ENCODE measurements at places on chromosomes 2 and 18.

DNA sequence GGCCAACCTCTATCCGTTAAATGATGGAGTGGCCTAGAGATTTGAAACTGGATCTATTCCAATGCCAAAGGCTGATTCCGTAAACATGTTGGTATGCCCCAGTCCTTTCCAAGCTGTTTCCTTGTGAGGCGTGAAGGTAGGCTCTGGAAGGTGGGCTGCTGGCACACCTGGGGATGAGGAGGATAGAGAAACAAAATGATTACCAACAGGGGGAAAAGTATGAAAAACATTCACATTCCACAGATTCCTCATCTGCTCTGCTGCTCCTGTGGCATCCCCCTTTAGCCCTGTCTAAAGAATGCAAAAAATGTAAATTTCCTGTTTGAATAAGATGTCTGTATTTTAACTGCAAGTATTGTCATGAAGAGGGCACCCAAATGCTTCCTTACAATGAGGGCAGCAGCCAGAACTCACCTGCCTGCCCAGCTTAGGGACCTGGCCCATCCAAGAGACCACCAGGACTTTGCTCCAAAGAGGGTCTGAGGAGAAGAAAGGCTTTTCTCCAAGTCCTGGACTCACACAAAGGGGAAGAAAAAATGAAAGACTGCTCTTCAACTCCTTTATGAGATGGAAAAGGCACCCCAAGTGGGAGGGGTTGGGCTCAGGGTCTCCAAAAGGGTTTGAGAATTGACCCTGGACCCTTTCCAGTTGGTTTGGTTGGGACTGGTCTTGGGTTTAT, 132.3 kb upstream of the PELI1 start:
- no peak for DNase-seq

DNA sequence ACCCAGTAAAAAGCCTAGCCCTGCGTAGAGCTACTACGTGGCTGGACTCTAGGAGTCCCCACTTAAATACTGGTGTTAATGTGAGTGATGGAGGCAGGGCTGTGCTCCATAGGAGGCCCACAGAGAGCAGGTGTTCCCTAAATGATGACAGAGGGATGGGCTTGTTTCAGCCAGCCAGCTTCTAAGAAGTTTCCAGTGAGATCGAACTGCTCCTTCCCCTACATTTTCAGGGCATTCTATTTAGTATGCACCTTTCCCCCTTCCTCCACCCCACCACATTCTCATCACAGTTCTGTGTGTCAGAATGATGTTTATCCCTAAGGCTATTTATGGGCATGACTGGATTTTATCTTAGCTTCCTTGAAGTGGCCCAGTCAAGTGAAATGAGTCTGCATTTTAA, 213.0 kb downstream of the TRIB2 start:
- DNase-seq, result no peak

- no peak for DNase-seq
These were observed 31.0 kb upstream of the SP100 start for GRCh38 chr2:230384986-230385385.

DNA sequence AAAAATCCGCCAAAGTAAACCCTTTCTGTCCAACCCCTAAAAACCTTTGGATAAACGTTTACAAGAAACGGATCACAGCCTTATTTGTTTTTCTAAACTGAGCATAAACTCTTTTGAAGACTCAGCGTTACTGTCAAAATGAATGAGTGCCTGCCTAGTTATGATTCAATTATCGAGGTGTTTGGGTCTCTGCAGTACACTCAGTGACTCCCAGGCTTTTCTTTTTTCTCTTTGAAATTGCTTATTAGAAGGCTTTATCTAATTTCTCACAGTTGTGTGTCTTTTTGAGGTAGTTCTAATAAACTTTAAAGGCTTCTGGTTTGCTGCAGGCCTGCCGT, 663 bp downstream of the RHBDD1 start:
- no peak for DNase-seq

DNA sequence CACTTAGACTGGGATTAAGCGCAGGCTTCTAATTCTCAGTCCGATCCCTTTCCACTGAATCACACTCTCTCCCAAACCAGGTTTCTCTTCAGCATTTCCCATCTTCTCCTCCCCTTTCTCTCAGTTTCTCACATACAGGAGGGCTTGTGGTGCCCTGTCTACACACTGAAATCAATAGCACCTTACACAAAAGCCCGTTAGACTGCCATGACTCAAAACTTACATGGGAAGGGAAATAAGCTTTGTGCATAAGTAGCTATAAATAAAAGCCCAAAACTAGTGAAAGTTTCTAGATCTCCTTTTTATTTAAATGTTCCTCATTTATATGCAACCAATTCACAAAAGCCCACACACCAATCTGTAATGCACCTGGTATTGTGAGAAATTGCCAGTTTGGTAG, 318.4 kb downstream of the TXNL1 start:
- DNase-seq, result no peak

- DNase-seq, result no peak
These were observed 28.4 kb downstream of the EIPR1 start for GRCh38 chr2:3349211-3349693.

DNA sequence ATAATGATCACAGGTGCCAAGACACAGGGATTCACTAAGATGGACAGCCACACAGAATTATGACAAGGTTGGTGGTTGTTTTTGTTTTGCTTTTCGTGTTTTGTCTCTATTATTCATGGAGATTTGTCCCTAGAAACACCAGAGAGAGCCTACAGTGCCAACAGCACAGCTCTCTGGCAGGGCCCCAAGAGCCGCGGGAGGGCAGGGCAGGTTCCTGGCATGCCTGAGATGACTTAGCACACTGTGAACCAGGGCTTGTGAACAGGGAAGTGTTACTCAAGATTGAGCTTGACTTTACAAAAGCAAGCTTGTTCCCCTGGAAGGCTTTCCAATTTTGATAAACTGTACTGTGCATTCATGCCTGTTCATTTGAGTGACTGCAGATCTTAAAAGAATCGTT, 437.4 kb upstream of the SALL3 start:
- DNase-seq, result no peak

- DNase-seq, result no peak
These were observed 591.3 kb upstream of the SYT4 start for GRCh38 chr18:43868497-43868995.

- no peak for DNase-seq
These were observed 281.3 kb downstream of the DYSF start for GRCh38 chr2:71734620-71735019.

DNA sequence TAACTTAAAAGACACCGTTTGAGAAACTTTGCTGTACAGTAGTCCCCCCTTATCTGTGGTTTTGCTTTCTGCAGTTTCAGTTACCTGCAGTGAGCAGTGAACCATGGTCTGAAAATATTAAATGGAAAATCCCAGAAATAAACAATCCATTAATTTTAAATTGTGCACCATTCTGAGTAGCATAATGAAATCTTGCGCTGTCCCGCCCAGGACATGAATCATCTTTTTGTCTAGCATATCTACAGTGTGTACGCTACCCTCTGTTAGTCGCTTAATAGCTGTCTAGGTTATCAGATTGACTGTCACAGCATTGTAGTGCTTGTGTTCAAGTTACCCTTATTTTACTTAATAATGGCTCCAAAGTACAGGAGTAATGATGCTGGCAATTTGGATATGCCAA, 6.1 kb downstream of the ARPC2 start:
- DNase-seq, result no peak

- DNase-seq, result no peak
These were observed 3.6 kb upstream of the LCT start for GRCh38 chr2:135840601-135841000.

DNA sequence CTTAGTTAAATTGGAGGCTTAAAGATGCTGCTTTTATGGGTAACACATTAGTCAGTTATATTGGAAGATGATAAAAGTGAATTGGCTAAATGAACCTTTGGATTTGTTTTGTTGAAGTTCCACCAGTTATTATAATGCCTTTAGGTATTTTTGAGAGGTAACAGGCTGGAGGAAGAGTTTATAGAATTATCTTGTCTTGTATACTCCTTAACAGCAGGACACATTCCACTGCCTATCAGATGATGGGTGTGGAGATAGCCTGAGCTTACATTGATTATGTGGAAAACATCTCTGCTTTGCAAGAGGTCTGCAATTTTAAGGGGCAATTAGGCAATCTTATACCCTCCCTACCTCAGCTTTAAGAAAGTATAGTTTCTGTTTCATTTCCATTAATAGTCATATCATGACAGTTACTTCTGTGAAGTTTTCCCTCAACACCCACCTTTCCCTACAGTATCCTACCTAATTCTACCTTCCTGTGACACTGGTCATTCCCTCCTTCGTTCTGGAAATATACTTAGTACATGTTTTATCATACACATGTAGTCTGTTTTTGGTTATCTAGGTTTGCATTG, 403.7 kb upstream of the SPRED2 start:
- DNase-seq, result no peak

DNA sequence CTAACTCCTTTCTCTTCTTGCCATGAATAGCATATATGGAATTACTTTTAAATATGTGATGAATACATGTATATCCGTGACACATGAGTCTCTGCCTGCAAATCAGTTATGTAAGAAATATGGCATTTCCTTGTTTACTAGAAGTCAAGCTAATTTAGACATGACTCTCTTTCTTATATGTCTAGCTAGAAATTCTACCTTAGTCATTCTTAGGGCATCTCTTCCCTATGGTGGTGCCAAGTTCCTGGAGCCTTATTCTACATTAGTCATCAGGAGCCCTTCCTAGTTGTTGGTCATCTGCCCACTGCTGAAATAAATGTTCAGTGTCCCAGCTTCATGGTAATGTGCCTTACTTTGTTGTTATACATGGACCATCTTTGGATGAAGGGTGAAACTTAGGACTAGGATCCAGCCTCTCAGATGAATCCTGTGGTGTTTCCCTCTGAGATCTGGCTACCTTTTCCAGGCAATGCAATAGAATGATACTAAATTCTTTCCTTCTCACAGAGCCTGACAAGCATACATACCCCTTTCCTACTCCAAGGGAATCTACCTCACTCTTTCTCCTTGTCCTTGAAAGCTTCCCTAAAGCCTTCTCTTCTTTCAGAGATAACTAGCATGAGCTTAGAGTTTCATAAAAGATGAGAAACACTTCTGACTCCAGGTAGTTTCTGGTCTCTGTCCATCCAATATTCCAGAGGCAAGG, 415.3 kb upstream of the VWC2L start:
- no peak for DNase-seq

DNA sequence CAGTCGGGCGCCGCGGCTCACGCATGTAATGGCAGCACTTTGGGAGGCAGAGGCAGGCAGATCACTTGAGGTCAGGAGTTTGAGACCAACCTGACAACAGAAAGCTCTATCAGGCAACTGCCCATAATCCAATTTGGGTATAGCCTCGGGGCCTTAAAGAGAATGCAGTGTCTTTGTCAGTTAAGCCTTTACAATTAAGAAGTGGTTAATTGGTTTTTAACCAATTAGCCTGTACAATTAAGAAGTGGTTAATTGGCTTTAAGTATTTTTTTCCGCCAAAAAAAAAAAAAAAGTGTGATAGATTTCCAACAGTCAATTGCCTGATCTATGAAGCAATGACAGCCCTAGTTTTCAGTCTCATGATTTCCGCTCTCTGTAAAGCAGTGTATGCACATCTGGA, 74.6 kb upstream of the NARS1 start:
- no peak for DNase-seq

GRCh38 chr2:121555008-121555407, 24.3 kb downstream of the RNU4ATAC start:
- DNase-seq, result no peak

DNA sequence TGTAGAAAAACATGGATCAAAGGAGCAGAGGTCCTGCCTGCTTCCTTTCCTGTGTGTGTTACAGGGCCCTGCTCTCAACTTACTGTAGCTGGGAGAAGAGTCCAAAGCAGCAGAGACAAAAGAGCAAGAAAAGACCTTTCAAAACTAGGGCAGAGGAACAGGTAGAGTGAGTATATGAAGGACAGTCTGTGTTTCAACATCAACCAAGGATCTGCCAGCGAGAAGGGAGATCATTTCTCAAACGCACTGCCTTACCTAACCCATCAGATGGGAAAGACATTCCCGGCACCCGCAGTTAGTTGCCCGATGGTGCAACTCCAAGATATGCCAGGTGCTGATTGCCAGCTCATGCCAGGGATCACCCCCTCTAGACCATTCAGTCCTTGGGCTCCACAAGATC, 41.7 kb downstream of the MREG start:
- no peak for DNase-seq

GRCh38 chr2:149585166-149585885, 2.2 kb downstream of the MMADHC start:
- DNase-seq, result no peak

GRCh38 chr2:84121-84520, 37.8 kb upstream of the FAM110C start:
- no peak for DNase-seq

- no peak for DNase-seq
These were observed 106.0 kb upstream of the TAF1B start for GRCh38 chr2:9737053-9737875.

GRCh38 chr2:3399829-3400228, 20.3 kb downstream of the TRAPPC12 start:
- no peak for DNase-seq

DNA sequence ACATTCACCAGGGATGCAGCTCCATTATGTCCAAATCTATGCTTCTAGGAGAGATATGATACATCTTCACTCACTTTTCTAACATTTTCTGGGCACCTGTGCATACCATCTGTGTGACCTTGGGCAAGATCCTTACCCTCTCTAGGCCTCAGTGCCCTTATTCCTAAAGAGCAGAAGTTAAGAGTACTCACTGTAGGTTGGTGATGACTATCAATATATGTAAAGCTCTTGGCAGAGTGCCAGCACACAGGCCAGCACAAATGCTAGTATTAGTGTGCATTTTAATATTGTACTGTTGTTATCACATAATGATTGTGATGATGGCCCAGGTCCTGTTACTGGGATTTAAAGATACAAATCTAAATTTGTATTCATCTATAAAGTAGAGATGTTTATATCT, 199.2 kb downstream of the RAD51AP2 start:
- DNase-seq, result no peak

- no peak for DNase-seq
These were observed 10.6 kb downstream of the IL1F10 start for GRCh38 chr2:113078350-113078839.

- DNase-seq, result no peak
These were observed 569.2 kb downstream of the ZEB2 start for GRCh38 chr2:143950704-143951103.

GRCh38 chr2:119862127-119862889, 102.6 kb downstream of the PTPN4 start:
- DNase-seq, result no peak

DNA sequence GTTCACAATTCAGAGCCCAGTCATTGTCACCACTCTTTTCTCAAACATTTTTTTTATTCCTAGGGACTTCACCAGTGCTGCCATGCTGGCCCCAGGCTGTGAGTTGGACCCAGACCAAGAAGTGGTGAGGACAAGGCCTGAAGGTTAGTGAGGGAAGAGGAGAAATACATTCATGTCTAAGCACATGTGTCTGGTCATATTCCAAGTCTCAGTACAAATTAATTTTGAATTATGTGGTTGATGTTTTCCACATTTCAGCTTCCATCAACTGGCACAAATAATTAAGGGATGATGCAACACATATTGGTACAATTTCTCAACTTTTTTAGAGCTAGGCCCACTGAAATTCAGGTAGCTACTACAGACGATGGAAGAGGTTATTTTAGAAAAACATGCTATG, 106.6 kb upstream of the UPP2 start:
- DNase-seq, result no peak

- no peak for DNase-seq
These were observed 145.1 kb downstream of the GFPT1 start for GRCh38 chr2:69241664-69242514.

- DNase-seq, result no peak
These were observed 22.9 kb upstream of the GNAL start for GRCh38 chr18:11666176-11666575.

- no peak for DNase-seq
These were observed 113.5 kb downstream of the EPHA4 start for GRCh38 chr2:221458578-221458977.

- DNase-seq, result no peak
These were observed 558.2 kb upstream of the PKDCC start for GRCh38 chr2:41489638-41490037.

Measured in activated naive CD4-positive, alpha-beta T cell (primary cell).